ENCODE measurements at places on chromosomes 7 and 10.

DNA sequence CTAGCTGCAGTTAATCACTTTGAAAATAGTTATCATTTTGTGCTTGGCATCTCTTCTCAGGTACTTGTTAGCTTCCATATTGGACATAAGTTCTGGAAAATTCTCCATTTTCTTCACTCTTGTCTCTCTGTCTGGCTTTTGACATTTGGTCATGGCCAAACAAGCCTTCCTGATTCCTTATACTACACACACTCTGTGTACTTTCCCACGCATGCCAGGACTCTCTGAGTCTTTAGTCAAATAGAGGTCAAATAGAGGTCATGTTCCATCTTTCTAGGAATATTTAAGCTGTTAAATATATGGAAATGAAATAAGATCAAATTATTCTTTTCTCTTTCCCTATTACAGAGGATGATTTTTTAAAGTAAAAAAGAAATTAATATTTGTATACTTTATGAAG lies 235.5 kb upstream of the PLXDC2 start:
- no peak for DNase-seq

GRCh38 chr10:70145166-70145665 lies 1.3 kb downstream of the TYSND1 start:
- DNase-seq = no peak

GRCh38 chr7:42770114-42770513 lies 141.8 kb downstream of the C7orf25 start:
- DNase-seq = no peak

GRCh38 chr10:14584661-14585060 lies 190.0 kb downstream of the FAM107B start:
- no peak for DNase-seq

DNA sequence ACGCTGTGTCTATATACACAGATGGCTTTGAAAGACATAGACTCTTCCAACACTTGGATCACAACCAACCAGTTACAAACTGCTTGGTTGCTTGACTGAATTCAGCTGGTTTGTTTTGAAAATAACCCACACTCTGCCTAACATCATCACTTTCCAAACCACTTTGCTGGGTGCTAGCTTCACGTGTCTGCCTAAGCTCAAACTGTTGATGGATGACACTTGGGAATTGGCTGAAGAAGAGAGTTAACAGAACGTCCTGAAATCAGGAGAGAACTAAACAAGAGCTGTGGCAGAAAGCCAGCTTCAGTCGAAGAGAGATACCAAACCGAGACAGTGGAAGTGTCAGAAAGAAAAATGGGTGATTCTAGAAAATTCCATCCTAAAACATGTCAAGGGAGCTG lies 420.8 kb upstream of the AUTS2 start:
- no peak for DNase-seq

GRCh38 chr7:102304668-102305067 lies 18.0 kb downstream of the SH2B2 start:
- no peak for DNase-seq

DNA sequence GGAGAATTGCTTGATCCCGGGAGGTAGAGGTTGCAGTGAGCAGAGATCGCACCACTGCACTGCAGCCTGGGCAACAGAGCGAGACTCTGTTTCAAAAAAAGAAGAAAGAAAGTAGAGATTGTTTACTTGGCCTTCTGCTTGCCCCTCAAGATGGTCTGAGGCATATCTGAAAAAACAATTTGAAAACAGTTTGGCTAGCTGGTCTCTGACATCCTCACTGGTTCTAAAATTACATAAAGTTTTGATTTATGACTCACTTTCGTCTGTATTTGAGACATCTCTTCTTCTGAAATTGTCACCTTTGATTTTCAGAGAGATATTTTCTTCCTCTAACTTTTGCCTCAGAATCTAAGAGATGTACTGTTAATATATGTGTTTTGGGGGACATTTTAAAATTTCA lies 49.6 kb upstream of the HELLS start:
- no peak for DNase-seq

DNA sequence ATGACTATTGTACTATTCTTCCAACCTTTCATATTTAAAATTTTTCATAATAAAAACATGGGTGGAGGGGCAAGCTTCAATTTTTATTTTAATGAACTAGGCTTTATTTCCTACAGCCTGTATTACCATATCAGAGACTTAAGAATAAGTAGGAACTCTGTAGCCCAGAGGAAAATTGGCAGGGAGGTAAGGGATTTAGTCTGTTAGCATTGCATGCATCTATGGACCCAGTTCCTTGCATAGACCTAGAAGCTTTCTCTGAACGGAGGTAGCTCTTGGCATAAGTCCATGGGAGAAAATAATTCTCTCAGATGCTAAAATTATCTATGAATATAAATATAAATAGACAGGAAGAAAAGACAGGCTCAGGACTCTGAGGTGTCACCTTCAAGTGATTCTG lies 31.4 kb upstream of the CCDC6 start:
- no peak for DNase-seq

DNA sequence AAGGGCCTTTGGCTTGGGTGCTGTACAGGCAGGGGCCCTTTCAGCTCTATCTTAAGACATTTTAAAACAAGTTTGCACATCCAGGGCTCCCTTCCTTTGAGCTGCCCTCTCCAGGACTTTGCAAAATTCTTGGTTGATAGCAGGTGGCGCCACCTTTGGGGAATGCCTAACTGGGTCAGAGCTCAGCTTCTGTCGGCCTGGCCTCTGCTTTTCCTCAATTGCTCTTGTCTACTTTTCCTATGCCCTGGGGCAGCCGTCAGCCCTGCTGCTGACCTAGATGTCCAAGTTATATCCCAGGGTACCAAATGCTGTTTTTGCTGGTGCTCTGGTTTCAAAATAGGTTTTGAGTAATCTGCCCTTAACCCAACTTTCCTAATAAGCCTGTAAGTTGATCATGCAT lies 65.8 kb downstream of the APBB1IP start:
- DNase-seq = no peak

GRCh38 chr7:12436896-12437535 lies 33.4 kb upstream of the VWDE start:
- no peak for DNase-seq

DNA sequence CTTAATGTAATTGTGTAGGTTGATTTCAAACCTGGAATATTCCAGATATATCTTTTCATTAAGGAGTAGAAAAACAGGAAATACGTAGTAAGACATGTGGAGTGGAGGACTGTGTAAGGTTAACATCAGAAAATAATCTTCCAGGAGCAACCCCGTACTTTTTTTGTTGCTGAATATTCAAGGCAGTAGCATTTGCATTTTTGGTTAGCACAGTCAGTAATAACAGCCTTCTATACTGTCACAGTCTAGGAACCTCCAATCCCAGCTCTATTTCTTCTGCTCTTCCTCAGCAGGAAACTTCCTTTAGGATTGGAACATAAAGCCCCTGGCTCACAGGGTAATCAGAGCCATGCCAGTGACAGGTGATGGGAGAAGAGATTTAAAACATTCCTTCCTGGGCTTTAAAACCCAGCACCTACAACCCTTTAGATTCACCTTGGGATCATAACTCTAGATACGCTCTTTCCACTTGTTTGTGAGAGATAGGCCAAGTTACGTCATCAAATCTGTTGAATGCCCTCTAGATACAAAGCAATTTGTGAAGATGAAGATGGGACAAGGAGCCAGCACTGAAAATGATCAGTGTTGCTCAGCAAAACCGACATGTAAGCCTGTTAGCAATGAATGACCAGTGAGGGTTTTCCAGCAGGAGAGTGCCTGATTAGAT lies 248.5 kb upstream of the NPY start:
- DNase-seq = no peak

DNA sequence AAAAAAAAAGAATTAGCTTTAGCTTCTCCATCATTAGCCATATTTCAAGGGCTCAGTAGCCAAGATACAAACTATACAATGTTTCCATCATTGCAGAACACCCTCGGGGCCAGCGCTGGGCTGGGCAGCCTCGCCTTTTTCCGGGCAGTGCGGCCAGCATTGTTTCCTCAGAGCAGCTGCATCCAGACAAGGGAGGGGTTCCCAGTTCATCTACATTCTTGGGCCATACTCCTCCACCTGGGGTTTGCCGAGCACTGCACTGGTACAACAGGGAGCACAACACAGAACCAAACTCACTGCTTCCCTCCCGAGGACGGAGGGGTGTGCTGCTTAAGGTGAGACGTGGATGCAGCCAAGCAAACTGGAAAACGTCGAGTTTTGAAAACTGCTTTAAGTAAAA lies 2.4 kb upstream of the PKD1L1 start:
- no peak for DNase-seq

GRCh38 chr7:45106-46090 lies 147.0 kb upstream of the FAM20C start:
- no peak for DNase-seq

DNA sequence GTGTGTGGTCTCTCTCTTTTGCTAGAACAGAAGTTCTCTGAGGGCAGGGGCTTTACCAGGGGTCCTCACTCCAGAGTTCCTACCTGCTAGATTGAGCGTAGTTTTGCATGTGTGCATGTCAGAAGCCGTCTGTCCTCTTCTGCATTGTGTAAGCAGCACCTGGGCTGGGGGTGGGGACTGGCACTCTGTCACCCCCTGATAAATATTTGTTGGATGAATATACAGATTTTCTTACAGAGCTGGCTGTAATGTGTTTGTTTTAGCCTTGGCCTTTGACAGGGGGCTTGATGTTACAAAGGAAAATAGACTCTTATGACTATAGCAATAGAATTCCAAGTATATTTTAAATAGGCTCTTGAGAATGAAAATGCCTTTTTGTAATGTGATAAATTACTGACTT lies 46.6 kb downstream of the WDR37 start:
- DNase-seq = no peak

DNA sequence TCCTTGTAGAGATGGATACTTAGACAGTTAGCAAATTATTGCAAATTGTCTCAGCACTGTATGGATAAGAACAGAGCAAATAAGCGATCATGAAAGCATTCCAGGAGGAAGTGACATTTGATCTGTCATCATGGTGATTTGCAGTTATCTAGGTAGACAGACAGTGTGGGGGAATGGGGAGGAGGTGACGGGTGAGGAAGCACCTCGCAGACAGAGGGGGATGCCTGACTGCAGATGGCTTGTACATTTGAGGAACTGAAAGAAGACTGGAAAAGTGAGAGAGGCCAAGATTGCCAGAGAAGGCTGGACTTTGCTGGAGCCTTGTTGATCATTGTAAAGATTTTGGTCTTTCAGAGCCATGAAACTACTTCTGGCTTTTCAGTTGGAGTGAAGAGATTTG lies 318.2 kb upstream of the CELF2 start:
- no peak for DNase-seq

Measured in stimulated activated CD4-positive, alpha-beta T cell treated with anti-CD3 and anti-CD28 coated beads, TNF-alpha, amount 100 ng/mL, for 24 hours (primary cell).